Effector CD8-positive, alpha-beta T cell (primary cell): ENCODE measurements at places on chromosomes 13 and 19.

- no peak for DNase-seq
These were observed 8.2 kb upstream of the ZNF792 start for GRCh38 chr19:34972163-34972705.

- DNase-seq, result no peak
These were observed 6.4 kb downstream of the GRTP1 start for GRCh38 chr13:113357529-113357928.

DNA sequence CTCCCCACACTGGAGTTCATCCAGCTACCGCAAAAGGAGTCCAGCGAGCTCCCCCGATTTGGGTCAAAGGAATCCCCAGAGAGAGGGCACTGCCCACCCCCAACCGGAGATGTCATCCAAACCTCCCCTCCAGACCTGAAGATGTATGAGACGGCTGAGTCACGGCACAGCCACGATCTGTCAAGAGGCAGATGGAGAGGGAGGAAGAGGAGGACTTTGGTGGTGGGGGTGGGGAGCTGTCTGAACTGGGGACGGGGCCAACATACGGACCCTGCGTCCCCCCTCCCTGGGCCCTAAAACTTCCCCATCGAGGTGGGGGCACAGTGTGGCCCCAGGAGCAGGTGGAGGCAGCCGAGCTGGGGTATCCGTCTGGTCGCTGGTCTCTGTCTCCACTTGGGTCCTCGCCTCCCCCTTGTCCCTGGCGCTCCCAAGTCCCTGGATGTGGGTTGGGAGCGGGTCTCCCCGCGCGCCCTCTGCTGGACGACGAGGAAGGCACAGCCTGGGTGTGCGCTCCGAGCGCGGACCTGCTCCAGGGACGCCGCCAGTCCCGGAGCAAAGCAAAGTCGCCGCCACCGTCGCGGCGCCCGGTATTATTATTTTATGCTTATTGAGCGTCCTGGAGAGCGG is 3.8 kb downstream of the PDE4A start:
- DNase-seq, result peak; percentile 54

GRCh38 chr13:61994174-61994573 is 578.5 kb upstream of the PCDH20 start:
- no peak for DNase-seq

DNA sequence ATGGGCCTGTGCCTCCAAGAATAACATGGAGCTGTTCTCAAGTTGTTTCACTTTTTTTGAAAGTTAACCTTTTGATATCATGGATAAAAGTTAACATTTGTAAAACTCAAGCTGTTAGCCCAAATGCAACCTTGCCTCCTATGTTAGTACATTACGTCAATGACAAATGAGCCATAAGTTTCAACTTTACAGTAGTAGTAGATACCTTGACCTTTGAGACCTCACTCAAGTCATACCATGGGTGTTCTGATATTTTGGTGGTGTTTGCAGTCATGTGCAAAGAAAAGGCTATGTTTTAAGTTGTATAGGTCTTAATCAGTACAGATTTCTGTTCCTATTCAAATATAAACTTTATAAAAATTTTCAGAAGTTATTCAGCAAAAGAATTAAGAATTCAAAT is 539.2 kb downstream of the GPC6 start:
- DNase-seq, result no peak

GRCh38 chr19:12098040-12098439 is 33.5 kb downstream of the ZNF844 start:
- DNase-seq, result no peak

DNA sequence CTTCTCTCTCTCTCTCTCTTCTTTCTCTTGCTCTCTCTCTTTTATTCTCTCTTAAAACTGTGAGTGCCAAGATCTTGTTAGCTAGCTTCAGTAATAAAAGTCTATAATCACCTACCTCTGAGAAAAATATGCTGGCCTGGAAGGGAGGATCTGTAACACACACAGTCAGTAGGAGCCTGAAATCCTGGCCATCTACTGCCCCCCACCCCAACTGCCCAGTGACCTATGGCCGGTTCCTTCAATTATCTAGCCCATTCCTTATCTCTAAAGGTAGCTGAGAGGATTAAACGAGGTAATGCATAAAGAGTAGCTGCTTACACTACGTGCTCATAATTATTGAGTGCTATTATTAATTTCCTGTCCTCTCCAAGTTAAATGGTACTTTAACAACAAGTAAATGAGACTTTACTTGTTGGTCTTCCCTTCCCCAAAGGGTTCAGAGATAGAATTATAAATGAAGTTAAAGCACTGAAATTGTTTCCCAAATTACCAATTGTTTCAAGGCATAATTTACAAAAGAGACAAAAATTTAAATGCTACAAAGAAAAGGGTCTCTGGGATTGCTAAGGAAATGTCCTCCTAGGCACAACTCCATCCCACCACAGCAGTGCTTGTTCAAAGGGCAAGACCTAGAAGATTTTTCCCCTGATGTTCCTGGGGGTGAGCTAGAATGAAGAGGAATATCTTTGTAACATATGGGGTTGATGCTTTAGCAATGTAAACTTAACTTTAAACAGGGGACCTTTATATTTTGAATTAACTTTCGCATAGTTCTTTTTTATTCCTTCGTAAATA is 1.8 kb downstream of the LCP1 start:
- DNase-seq, result no peak

- DNase-seq, result no peak
These were observed 5.1 kb upstream of the USP12 start for GRCh38 chr13:27176470-27177410.

DNA sequence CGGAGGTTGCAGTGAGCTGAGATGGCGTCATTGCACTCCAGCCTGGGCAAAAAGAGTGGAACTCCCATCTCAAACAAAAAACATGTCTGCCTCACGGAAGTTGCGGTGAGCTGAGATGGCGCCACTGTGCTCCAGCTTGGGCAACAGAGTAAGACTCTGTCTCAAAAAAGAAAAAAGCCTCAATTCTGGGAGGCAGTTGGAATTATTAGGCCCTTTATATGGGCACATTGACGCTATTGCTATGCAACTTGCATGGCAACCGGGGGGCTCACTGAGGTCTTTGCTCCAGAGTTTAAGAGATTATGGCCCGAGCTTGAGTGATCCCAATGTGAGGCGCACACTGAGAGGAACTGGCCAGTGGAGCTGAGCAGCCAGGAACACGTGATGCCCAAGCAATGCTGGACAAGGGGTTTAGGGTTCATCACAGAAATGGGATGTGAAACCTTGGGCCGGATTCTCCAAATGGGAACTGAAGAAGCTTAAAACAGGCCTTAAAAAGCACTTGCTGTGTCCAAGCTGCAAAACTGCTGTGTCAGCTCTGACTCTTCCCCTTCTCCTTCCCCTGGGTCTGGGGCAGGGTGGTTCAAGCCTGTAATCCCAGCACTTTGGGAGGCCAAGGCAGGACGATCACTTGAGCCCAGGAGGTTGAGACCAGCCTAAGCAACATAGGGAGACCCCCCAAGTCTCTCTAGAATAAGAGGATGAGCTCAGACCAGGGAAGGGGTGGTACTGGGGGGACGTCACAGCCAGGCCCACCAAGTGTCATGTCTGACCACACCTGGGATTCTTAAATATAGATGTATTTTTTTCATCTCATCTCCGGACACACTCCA is 2.5 kb downstream of the FTL start:
- no peak for DNase-seq

- DNase-seq, result no peak
These were observed 9.4 kb downstream of the RFPL4AL1 start for GRCh38 chr19:55778331-55778730.

GRCh38 chr13:106602178-106602577 is 34.2 kb upstream of the ARGLU1 start:
- DNase-seq, result no peak

DNA sequence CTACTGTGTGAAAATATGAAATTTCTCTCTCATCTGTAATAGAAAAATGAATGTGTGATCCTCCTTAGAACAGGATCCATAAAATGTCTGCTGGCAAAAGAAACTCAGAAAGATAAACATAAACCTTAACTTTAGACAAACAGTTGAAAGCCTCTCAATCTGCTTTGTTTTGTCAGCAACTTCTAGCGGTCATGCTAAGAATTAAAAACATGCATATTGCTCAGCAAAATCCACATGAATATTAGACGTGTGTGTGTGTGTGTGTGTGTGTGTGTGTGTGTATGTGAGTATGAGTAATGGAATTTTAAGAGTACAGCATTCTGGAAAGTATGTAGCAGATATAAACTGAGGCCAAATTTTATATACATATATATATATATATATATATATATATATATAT is 1779.2 kb upstream of the MIR17HG start:
- DNase-seq, result no peak

DNA sequence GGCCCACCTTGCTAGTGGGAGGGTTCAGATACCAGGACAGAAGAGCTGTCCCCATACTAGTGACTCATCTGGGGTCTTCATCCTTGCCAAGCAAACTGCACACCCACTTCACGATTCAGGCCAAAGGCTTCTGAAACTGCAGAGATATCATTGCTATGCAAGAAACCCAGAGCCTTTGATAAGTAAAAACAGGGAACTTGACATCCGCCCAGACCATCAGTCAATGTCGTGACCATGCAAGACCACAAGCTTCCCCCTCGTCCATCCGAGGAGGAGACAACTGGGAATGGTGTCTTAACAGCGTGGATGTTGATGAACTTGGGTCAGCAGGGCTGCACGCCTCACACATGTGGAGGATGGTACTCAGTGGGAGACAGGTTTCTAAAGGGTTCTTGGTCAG is 58.0 kb downstream of the ABCC4 start:
- no peak for DNase-seq

- DNase-seq, result no peak
These were observed 111.3 kb upstream of the PCDH9 start for GRCh38 chr13:67341406-67341805.

GRCh38 chr13:45737571-45738017 is 35.5 kb downstream of the CBY2 start:
- no peak for DNase-seq

DNA sequence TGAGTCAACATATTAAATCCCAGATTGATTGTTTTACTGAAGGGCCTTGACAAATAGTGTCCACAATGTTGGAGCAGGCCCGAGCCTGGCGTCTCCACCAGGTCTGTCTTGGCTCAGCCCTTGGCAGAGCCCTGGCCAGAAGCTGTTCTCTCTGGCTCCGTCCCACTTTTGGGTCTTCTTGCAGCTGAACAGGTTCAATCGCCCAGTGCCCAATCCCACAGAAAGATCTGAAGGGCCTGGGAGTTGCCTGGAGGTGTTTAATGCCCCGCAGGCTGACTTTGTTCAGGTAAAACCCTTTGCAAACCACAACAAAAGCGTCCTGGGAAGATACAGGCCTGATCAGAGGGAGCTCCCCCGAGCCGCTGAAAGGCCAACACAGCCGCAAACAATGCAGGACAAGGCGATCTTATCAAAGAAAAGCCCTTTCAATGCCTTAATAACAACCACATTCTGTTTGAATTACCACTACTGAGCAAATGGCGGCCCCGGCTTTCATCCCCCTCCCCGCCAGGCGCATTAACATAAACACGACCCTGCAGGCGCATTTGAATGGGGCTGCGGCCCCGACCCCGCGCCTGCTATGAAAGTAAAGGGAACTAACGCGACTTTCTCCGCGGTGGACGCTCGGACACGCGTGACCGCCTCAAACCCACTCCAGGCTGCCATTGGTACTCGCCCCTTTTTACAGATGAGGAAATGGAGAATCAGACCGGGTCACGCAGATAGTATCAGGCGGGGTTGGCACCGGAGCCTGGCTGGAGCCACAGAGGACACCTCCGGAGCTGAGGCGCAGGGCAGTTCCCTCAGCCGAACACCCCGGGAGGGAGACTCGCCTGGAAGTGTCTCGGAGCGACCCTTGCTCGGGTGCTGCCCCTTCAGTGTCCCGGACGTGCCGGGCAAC is 3.1 kb downstream of the CDX2 start:
- DNase-seq, result no peak

DNA sequence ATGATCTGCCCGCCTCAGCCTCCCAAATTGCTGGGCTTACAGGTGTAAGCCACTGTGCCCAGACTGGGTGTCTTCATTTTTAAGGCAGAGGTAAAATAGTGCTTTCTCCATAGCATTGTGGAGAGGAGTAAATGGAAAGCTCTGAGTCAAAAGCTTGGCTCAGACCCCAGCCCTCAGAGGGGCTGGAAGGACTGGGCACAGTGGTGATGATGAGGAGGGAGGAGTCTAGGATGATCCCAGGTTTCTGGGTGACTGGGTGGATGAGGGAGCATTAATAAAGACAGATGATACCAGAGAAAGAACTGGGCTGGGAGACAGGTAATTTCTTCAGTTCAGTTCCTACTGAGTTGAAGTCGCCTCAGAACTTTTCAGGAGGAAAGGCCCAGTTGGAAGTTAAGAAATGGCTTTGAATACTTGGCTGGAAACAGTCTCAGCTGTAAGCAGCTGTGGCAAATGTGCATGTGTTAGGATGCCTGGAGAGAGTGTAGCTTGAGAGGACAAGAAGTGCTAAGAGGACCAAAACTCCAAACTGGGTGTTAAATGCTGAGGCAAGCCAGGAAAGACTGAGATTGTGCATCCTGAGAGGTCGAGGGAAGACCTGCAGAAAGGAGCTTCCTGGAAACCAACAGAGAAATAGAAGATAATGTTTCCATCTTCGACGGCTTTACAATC is 37.1 kb upstream of the MEDAG start:
- DNase-seq, result no peak

DNA sequence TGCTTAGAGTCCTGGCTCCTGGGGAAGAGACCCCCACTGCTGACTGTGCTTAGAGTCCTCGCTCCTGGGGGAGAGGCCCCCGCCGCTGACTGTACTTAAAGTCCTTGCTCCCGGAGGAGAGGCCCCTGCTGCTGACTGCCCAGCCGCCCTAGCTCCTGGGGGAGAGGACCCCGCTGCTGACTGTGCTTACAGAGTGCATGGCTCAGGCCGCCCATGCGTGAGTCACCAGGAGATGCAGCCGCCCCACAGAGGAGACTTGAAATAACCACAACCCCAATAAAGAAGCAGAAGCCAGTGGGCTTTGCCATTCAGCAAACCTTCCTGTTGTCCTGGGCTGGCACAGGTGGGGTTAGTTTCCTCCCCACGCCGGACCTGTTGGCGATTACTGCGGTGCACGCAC is 79.2 kb upstream of the C13orf46 start:
- no peak for DNase-seq

DNA sequence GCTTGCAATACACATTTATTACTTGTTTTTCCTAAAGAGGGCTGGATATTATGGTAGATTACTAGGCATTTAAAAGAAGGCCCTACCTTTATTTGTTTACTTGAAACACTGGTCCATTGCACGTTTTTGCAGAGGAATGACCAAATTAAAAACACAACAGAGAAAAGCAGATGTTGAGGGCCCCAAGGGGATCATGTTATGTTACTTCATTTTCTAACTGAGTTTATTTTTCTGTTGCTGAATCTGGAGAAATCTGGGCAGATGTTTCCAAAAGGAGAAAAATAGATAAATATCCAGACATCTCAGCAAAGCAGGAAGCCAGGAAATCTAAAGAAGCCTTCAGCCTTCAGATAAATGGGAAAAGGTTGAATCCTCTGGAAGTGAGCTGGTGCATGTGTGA is 353.0 kb downstream of the NDFIP2 start:
- DNase-seq, result no peak

DNA sequence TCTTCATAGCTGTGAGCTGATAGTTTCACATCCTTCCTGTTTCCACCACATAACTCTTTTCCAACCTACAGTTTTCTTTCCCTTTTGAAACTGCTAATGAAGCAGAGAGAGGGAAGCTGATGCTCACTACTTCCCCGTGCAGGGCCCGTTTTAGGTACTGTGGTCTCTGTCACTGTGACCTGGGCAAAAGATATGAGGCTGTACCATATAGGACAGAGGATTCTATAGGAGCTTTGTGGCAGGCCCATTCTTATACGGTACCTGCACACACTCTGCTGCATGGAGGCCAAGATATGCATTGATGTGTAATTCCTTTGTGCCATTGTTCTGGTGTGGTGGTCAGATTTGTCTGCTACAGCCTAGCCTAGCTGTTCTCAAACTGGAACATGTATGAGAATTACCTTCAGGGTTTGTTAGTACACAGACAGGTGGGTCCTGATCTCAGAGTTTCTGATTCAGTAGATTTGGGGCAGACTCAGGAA is 577.3 kb downstream of the LMO7 start:
- no peak for DNase-seq
